ENCODE measurements at places on chromosomes 12 and 14.

GRCh38 chr12:102920271-102920670 is 3.2 kb upstream of the PAH start:
- no peak for DNase-seq

DNA sequence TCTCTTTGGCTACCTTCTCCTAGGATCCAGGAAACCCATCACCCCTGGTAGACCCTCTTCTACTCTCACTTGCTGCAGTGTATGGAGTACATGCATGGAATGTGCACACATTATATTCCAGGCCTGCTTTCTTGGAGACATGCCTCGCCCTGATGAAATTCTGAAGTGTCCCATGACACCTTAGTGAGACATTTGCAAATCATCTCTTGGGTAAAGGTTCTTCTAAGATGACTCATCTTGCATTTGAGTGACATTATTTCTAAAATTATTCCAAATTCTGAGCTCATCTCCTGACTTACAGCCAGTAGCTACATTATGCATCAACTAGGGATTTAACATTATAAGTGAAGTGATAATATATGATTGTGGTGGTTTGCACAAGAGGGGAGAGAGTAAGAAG is 49.8 kb downstream of the SDR9C7 start:
- DNase-seq: no peak

DNA sequence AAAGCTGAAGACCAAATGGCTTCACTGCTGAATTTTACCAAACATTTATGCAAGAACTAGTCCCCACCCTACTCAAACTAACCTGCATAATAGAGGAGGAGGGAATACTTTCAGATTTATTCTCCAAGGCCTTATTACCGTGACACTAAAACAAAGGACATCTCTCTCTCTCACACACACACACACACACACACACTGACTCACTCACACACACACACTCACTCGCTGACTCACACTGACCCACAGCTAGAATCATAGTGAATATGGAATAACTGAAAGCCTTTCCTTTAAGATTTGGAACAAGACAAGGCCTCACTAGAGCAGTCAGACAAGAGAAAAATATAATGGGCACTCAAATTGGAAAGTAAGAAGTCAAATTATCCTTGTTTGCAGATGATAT is 1014.1 kb downstream of the TMTC2 start:
- no peak for DNase-seq

DNA sequence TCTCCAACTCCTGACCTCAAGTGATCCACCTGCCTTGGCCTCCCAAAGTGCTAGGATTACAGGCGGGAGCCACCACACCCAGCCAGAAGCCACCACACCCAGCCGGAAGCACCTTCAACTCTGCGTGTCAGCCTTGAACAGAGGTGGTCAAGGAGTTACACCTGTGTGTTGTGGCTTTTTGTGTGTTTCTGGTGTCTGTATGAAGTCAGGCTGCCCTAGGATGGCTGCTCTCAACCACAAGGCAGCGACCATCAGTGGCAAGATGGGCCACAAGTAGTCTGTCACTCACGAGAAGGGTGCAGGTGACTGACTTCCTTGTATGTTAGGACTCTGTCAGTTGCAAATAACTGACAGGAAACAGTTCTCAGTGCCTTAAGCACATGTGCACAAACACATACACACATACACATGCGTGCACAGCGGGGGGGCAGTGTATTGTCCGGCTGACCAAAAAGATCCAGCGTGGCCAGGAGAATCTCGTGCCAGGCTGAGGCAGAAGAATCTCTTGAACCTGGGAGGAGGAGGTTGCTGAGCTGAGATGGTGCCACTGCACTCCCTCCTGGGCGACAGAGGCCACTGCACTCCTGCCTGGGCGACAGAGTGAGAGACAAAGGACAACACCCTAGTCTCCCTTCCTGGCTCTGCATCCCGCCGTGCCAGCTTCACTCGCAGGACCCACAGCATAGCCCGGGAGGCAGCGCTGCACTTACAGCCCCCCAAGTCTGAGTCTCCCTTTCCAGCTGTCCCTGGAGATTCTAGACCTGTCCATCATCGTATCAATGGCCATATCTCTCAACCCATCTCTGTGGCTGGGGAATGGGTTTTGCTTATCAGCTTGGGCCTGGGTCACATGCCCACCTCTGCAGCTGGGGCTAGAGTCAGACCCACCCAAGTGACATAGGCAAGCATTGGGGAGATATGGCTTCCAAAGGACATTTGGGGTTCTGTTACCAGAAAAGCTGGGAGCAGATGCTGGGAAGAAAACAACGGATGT is 13.7 kb downstream of the P2RX4 start:
- DNase-seq: no peak

- DNase-seq: no peak
These were observed 92.8 kb downstream of the LGMN start for GRCh38 chr14:92655419-92656201.
